ENCODE measurements at places on chromosomes 13 and 19.

DNA sequence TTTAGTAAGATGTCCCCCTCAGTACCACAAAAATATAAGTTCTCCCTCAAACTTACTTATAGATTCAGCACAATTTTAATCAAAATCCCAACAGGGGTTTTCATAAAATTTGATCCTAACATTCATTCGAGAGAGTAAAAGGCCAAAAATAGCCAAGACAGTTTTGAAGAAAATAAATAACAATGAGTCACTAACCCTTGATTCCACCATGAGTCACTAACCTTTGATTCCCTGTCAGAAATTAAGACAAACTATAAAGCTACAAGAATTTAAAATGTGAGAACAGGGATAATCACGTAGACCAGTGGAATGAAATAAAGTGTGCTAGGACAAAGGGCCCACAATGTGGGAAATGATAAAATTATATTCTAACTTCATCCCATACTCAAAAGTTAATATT lies 320.3 kb downstream of the SUCLA2 start:
- DNase-seq: peak; percentile 60

GRCh38 chr13:28859717-28860116 lies 39.6 kb downstream of the MTUS2 start:
- no peak for DNase-seq

DNA sequence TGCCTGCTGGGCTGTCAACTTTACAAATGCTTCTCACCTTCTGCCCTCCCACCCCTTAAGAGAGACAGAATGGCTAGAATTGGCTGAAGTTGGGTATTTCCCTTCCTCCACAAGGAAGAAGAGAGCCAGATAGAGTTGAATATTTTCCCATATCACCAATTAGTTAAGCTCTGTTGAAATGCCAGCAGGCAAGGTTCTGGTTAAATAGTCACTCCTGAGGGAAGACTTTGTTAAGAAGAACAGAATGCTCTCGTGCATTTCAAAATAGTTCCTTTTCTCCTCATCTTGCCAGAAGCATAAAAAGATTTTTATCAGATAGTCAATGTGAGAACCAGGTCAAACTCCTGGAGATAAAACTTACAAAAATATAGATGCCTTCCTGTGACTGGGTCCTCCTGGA lies 2857.0 kb upstream of the PCDH20 start:
- no peak for DNase-seq

DNA sequence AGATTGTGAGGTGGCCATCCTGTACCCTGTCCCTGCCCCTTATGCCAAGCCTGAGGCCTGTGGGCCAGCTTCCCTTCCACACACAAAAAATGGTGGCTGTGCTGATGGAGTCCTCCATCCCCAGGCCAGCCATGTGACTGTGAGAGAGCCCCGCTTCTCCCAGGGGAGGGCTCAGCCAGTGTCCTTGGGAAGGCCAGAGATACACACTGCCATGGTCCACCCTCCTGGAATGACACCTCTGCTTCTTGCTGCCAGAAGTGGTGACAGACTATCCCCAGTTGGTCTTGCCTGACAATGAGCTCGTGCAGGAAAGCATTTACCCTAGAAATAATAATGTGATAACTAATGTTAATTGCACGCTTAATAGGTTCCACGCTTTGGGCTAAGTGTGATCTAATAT lies 38.0 kb downstream of the FAM124A start:
- DNase-seq: no peak

DNA sequence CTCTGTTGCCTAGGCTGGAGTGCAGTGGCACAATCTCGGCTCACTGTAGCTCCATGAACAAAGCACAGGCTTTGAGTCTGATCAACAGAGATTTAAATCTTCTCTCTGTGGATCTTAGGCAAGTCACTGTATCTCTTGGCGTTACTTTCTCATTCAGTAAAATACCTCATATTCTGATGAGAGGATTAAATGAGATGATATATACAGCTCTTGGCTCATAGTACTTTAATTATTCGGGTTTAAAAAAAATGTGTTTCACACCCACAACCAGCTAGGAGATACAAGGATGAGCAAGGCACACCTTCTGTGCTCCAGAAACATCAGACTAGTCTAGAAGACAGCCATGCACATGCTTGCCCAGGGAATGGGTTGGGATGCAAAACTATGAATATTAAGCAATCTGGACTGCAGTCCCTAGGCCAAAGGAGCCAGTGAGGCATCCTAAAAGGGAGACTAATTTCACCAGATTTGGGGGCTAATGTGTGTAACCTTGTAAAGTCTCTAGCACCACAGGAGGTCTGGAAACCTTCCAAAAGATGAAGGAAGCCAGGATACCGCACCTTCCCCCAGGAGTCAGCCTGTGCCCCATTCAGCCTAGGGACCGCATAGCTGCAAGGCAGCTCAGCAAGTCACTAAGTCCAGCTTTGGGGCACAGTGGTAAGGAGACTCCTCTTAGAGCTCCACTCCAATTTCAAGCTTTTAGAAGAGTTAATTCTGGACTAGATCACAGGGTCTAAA lies 2.5 kb downstream of the VPS36 start:
- DNase-seq: no peak

- no peak for DNase-seq
Observed at GRCh38 chr19:40241809-40242384, 15.4 kb upstream of the CCNP start.

GRCh38 chr13:45301263-45301662 lies 39.7 kb downstream of the TPT1 start:
- no peak for DNase-seq

- no peak for DNase-seq
Observed at GRCh38 chr13:44022196-44022595, 142.5 kb downstream of the LACC1 start.

- DNase-seq: peak; percentile 85
Observed at GRCh38 chr19:29587518-29587986, 18.5 kb upstream of the POP4 start.

Measured in ELR (cell line).